ENCODE measurements at places on chromosomes 2 and 18. TPM values are rescaled to one million over a fixed set of nuclear protein-coding genes. Genes with fewer than 3 reads are reported as not detected.
A peak's percentile ranks its signal among the peaks of the same experiment; 100 is the strongest.

- H3K36me3 ChIP-seq = no peaks in the 10 kb centered on the region
- H3K4me1 ChIP-seq = peaks cover 8% of the 10 kb centered on the region
- H3K4me3 ChIP-seq = no peak overlapping the region
- no peak overlapping the region for H3K27ac ChIP-seq
Observed at GRCh38 chr18:396251-396555, 104.3 kb downstream of the COLEC12 start.

- DNase-seq = no peak
- no peak overlapping the region for H3K4me3 ChIP-seq
- no peak overlapping the region for H3K27ac ChIP-seq
- no peaks in the 10 kb centered on the region for H3K4me1 ChIP-seq
- no peaks in the 10 kb centered on the region for H3K36me3 ChIP-seq
Observed at GRCh38 chr2:111678651-111679050, 205.3 kb downstream of the ANAPC1 start.

DNA sequence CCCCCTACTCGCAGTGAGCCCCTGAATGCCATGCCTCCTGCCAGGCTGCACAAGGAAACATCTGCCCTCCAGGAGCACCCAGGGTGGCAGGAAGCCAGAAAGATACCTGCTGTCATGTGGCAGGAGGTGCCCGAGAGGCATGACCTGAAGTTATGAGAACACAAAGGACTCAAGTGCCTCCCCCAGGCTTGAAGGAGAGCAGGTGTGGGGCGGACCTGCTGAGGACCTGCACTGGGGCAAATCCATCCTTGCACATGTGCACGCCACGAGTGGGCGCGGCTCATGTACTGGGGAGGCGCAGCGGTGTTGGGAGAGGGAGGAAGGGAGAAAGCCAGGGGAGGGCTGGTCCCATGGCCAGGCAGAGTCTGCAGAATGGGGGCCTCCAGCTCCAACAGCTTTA is 26.9 kb downstream of the SDC1 start:
- no peaks in the 10 kb centered on the region for H3K27me3 ChIP-seq
- H3K36me3 ChIP-seq = no peaks in the 10 kb centered on the region
- peak; percentile 42 for DNase-seq
- no peak overlapping the region for H3K4me3 ChIP-seq

The DPY30 gene
- total RNA-seq = 93.3 TPM

The B3GNT7 gene
- total RNA-seq = 2.1 TPM

The HDLBP gene
- total RNA-seq = 612 TPM

DNA sequence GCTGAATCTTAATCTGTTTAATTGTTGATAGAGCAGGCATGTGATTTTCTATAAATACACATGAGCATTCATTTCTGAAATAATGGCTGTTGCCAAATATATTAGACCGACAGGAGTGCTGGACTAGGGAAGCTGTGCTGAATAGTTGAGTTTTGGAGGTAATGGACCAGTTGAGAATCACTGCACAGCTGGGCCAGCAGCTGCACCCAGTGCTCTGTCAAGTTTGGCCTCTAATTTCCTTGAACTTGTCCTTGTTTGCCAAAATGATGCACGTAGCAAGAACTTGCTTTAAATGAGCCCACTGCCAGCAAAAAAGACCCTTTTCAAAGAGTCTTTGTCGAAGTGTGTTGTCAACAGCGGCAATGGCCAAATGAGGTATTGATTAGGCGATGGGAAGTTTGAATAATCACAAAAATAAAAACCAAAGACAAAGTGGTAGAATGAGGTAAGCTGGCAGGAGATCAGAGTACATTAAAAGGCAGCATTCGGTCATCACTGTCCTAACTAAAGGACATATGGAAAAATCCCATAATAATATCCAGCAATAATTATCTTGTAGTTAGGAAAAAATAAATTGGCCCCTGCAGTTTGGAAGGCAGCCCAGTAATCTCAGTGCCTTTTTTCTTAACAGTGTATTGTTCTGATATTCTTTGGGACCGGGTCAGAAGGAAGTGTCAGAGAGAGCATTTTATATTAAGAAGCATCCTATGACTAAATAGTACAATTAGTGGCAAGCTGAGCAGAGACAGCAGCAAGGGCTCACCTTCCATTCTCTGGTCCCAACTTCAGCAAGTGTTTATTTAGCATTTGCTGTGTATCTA is 126.2 kb downstream of the RAPGEF4 start:
- H3K36me3 ChIP-seq = no peaks in the 10 kb centered on the region
- peaks cover 4% of the 10 kb centered on the region for H3K4me1 ChIP-seq
- DNase-seq = no peak
- no peak overlapping the region for H3K27ac ChIP-seq
- H3K27me3 ChIP-seq = no peaks in the 10 kb centered on the region

- peak within 1 kb of the TSS; percentile 40 for H3K4me3 ChIP-seq
- no peak within 1 kb of the TSS for H3K27ac ChIP-seq
- peaks cover 47% of the 10 kb centered on the region for H3K27me3 ChIP-seq
- peak; percentile 85 for DNase-seq
- H3K36me3 ChIP-seq = no peaks in the 10 kb centered on the region
Observed at GRCh38 chr18:57434536-57435494, at the start of gene ONECUT2. ONECUT2 (plus strand) TSS chr18:57435374; CDS start chr18:57435717, 343 bp downstream.

- DNase-seq = no peak
- peak overlapping the region; percentile 24 for H3K4me3 ChIP-seq
- no peaks in the 10 kb centered on the region for H3K36me3 ChIP-seq
- H3K27me3 ChIP-seq = no peaks in the 10 kb centered on the region
- H3K4me1 ChIP-seq = no peaks in the 10 kb centered on the region
Observed at GRCh38 chr2:191844706-191845105, 2.2 kb downstream of the CAVIN2 start.

The TMEM18 gene
- total RNA-seq = 17.7 TPM

- H3K27me3 ChIP-seq = no peaks in the 10 kb centered on the region
- no peaks in the 10 kb centered on the region for H3K4me1 ChIP-seq
- no peaks in the 10 kb centered on the region for H3K36me3 ChIP-seq
- H3K27ac ChIP-seq = no peak overlapping the region
- H3K4me3 ChIP-seq = no peak overlapping the region
Observed at GRCh38 chr2:51084750-51085149, 52.8 kb upstream of the NRXN1 start.

The SPEG gene
- total RNA-seq = 30.7 TPM

- no peaks in the 10 kb centered on the region for H3K4me1 ChIP-seq
- H3K4me3 ChIP-seq = no peak overlapping the region
- no peaks in the 10 kb centered on the region for H3K36me3 ChIP-seq
- no peaks in the 10 kb centered on the region for H3K27me3 ChIP-seq
Observed at GRCh38 chr2:12440731-12441130, 276.0 kb upstream of the TRIB2 start.

The GKN1 gene
- total RNA-seq = not detected

The TBR1 gene
- total RNA-seq = not detected

The PRKAG3 gene
- not detected for total RNA-seq

The BOLL gene
- 13.9 TPM for total RNA-seq

GRCh38 chr2:159961037-159961436 is 101.4 kb downstream of the PLA2R1 start:
- no peak for DNase-seq
- H3K4me3 ChIP-seq = no peak overlapping the region
- no peaks in the 10 kb centered on the region for H3K4me1 ChIP-seq
- H3K36me3 ChIP-seq = no peaks in the 10 kb centered on the region

The GRP gene
- 1.4 TPM for total RNA-seq

The THSD7B gene
- total RNA-seq = 5.4 TPM

GRCh38 chr18:2217356-2217755 is 353.9 kb downstream of the METTL4 start:
- no peaks in the 10 kb centered on the region for H3K36me3 ChIP-seq
- no peak for DNase-seq
- H3K27ac ChIP-seq = no peak overlapping the region
- no peak overlapping the region for H3K4me3 ChIP-seq
- no peaks in the 10 kb centered on the region for H3K27me3 ChIP-seq

- H3K36me3 ChIP-seq = no peaks in the 10 kb centered on the region
- H3K4me1 ChIP-seq = no peaks in the 10 kb centered on the region
- no peaks in the 10 kb centered on the region for H3K27me3 ChIP-seq
- no peak overlapping the region for H3K4me3 ChIP-seq
- no peak for DNase-seq
- no peak overlapping the region for H3K27ac ChIP-seq
Observed at GRCh38 chr18:7676253-7676873, 109.2 kb downstream of the PTPRM start.

The RAB17 gene
- 13.6 TPM for total RNA-seq

- DNase-seq = no peak
- no peaks in the 10 kb centered on the region for H3K27me3 ChIP-seq
- no peak overlapping the region for H3K4me3 ChIP-seq
- H3K4me1 ChIP-seq = no peaks in the 10 kb centered on the region
- no peaks in the 10 kb centered on the region for H3K36me3 ChIP-seq
Observed at GRCh38 chr2:9153643-9153980, 53.0 kb upstream of the ASAP2 start.

- no peaks in the 10 kb centered on the region for H3K4me1 ChIP-seq
- no peak for DNase-seq
- no peak overlapping the region for H3K27ac ChIP-seq
- no peak overlapping the region for H3K4me3 ChIP-seq
- no peaks in the 10 kb centered on the region for H3K36me3 ChIP-seq
Observed at GRCh38 chr2:5674026-5674340, 18.2 kb upstream of the SOX11 start.

DNA sequence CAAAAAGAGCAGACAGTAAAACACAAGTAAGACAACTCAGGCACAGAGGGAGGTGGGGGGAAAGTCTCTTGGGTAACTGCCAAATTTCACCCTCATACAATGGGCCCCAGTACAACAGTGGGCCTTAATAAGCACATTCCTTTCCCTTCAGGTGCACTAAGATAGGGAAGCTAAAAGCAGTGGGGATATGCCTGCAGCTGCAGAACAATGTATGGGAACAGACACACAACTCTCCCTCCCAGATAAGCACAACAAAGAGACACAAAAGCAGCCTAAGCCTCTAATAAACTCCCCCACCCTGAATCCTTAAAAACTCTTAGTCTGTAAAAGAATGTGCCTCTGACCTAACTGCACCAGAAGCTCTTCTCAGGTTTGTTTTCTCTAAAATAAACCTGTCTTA is 24.5 kb downstream of the GALNT14 start:
- no peaks in the 10 kb centered on the region for H3K36me3 ChIP-seq
- H3K4me1 ChIP-seq = no peaks in the 10 kb centered on the region
- H3K27ac ChIP-seq = no peak overlapping the region
- DNase-seq = no peak
- no peaks in the 10 kb centered on the region for H3K27me3 ChIP-seq

The ITGA4 gene
- total RNA-seq = 6.4 TPM

- no peak overlapping the region for H3K27ac ChIP-seq
- no peaks in the 10 kb centered on the region for H3K36me3 ChIP-seq
Observed at GRCh38 chr2:23767876-23768621, 158.9 kb downstream of the ATAD2B start.

DNA sequence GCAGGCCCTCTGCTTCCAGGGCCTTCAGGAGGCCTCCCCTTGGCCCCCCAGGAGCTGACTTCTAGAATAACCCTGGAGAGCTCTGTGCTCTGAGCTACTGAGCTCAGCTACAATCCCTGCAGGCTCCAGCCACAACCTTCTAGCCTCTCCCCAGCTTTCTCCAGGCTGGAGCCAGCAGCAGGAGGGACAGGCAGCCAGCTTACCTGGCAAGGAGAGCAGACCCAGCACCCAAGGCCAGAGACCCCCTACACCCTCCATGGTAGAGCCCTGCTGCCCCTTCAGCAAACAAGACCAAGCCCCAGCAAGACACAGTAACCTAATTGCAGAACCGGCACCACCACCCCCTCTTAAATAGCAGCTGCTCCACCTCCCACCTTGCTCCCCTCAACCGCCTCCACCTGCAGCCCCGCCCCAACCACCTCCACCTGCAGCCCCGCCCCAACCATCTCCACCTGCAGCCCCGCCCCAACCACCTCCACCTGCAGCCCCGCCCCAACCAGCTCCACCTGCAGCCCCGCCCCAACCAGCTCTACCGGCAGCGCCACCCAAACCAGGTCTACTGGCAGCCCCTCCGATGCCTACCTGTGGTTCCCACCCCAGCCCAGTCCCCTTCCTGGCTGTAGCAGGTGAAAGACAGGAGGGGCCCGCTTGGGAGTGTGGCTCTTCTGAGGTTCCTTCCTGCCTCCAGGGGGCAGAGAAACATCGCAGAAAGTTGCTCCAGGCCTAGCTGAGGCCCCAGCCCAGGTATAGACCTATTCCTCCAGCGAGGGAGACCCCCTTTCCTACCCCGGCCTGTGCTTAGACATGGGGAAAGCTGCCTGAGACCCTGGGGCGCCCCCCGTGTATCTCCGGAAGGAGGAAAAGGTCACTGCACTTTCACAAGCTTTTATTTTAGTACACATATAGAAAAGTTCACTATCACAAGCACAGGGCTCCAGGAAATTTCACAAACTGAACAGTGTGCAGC is at the start of gene ASTL:
Gene ASTL (minus strand): TSS at position 324 of the 967 bp plus-strand sequence. CDS start 66 bp downstream, at position 258.
- H3K4me1 ChIP-seq = no peaks in the 10 kb centered on the region
- no peak within 1 kb of the TSS for H3K4me3 ChIP-seq
- no peaks in the 10 kb centered on the region for H3K27me3 ChIP-seq
- DNase-seq = no peak

- H3K4me1 ChIP-seq = no peaks in the 10 kb centered on the region
- no peak overlapping the region for H3K27ac ChIP-seq
- H3K36me3 ChIP-seq = no peaks in the 10 kb centered on the region
- no peak for DNase-seq
- H3K4me3 ChIP-seq = no peak overlapping the region
Observed at GRCh38 chr2:25566694-25567093, 106.7 kb downstream of the DTNB start.

The GAL3ST2 gene
- not detected for total RNA-seq

DNA sequence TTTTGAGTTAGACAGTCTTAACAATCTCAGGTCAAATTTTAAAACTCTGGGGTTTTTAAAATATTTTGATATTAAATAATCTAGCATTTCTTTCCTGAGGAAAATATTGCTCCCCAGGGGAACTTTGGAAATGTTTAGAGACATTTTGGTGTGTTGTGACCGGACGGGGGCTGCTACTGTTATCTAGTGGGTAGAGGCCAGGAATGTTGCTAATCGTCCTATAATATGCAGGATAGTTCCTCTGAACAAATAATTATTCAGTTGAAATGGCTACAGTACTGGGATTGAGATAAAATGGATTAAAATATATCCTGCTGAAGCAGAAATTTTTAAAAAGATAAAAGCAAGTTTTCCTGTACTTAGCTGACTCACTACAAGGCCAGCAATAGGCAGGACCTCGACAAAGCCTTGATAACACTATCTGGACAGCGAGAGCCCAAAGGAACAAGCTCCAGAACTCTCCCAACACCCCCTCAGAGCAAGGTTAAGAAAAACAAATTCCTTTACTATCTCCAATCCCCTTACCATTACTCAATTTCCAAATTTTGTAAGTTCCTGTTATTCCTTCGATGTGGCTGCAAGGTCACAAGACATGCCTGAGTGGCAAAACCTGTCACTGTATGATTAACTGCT is 1407.4 kb downstream of the SUCLG1 start:
- DNase-seq = no peak
- no peak overlapping the region for H3K27ac ChIP-seq
- no peak overlapping the region for H3K4me3 ChIP-seq
- no peaks in the 10 kb centered on the region for H3K27me3 ChIP-seq

The SERPINB13 gene
- total RNA-seq = 0.57 TPM

- no peaks in the 10 kb centered on the region for H3K36me3 ChIP-seq
- H3K27ac ChIP-seq = peak overlapping the region; percentile 67
- no peak overlapping the region for H3K4me3 ChIP-seq
- peak; percentile 23 for DNase-seq
- H3K4me1 ChIP-seq = no peaks in the 10 kb centered on the region
Observed at GRCh38 chr2:200786826-200787225, 24.9 kb upstream of the BZW1 start.

The CRYGD gene
- not detected for total RNA-seq
